HFF-Myc (cell line): ENCODE measurements at places on chromosomes 1 and 21.

DNA sequence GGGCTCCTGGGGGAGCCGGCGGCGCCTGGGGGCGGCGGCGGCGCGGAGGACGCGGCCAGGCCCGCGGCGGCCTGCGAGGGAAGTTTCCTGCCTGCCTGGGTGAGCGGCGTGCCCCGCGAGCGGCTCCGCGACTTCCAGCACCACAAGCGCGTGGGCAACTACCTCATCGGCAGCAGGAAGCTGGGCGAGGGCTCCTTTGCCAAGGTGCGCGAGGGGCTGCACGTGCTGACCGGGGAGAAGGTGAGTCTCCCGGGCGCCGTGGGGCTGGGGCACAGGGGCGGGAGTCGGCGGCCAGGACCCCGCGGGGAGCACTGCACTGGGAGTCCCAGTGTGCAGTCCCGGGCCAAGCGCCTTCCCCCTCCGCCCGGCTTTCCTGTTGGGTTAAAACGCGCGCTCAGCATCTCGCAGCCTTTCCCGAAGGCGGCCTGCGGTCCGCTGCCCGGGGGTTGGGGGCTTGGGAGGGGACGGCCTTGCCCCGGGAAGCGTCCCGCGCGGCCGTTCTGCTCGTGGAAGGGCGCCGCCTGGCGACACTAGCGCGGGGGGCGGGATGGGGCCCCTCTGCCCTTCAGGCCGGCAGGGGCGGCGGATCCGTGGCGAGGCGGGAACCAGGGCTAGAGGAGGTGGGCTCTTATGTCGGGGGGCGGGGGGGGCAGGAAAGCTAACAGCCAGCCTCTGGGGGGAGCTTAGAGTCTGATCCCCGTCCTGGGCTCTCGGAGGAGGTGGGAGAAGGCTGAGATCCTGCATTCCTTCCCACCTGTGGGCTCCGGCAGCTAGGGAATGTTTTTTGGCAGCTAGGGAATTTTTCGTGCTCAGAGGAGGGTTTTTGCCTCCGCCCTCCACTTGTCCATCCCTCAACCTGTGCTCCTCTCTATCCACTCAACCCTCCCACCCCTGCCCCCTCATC, 1.1 kb downstream of the HUNK start:
- DNase-seq = no peak

DNA sequence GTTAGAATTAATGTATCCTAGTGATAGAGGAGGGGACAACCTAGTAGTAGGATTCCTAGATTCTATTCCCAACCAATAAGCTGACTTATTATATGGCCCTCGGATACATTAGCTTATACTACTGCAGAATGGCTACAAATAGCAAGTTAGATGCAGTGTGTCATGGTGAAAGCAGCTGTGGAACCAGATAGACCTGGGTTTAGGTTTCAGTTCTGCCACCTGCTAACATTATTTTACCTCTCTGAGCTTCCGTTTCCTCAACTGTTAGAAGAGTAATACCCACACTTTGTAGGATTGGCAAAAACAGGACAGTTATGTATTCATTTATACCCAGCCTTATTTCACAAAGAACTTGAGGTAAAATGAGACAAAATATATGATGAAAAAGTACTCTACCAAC, 21.6 kb upstream of the MAGOH start:
- DNase-seq = no peak

DNA sequence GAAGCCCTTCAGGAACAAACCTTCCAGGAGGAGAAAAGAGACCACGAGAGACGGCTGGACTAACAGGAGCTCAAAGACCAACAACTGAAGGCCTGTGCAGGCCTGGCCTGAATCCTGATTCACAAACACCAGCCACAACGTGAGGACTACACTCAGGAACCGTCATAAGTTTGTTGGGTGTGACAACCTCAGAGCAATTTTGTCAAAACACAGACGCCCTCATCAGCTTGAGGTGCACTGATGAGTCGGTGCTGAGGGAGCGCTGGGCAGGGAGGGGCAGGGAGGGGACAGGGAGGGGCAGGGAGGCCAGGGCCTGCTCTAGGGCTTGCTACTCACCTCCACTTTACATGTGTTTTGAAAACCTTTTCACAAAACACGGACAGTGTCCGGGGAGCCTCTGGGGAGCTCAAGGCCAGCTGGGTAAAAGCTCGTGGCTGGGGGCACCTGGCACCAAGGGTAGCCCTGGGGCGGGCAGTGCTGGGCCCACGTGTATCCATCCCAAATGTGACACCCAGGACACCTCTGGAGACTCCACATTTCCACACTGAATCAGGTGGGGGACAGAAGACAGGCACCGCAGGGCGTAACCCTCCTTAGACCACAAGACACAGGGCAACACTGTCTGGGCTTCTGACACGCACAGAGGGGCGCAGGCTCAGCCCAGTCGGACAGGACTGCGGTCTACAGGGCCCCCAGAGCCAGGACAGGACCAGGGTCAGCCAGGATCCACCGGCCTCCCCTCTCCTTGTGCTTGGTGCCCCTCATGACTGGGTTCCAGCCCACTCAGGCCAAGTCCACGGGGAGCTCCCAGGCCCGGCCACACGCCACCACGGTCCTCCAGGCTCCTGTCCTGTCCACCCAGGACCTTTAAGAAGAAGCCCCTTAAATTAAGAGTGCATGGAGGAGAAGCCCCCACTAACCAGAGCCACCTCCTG, 16.5 kb downstream of the LSS start:
- DNase-seq = no peak

GRCh38 chr1:156106624-156107488, 7.7 kb upstream of the LMNA start:
- no peak for DNase-seq

DNA sequence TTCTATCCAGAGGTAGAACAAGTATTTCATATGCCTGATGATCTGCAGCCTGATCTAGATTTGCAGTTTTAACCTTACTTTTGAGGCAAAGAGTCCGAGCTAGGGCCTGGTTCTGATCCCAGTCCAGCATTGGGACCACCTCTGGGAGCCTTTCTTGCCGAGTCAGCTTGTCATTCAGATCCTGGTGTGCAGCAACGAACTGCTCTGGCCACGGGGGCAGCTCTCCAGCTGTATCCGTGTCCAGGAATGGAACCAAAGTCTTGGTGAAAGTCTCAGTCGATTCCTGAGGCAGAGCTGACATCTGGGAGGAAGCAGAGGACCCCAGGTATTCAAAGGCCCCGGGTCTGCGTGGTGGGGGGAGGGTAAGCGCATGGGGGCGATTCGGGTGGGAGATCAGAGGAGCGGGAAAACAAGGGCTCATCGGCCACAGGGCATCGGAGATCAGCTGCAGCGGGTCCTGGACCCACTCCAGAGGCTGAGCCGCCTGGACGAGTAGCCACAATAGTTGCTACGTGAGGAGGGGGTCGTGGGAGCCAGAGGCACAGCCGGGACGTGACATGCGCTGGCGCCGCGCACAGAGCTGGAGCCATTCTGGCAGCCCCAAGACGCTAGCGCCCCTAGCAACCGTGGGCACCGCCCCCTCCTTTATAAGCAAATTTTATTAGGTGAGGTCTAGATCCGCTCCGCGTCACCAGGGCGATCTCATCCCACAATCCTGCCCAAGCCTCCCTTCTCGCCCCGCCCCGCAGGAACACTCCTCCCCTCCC, 32.4 kb upstream of the BSDC1 start:
- no peak for DNase-seq

GRCh38 chr1:178768423-178768822, 43.4 kb downstream of the RALGPS2 start:
- no peak for DNase-seq

DNA sequence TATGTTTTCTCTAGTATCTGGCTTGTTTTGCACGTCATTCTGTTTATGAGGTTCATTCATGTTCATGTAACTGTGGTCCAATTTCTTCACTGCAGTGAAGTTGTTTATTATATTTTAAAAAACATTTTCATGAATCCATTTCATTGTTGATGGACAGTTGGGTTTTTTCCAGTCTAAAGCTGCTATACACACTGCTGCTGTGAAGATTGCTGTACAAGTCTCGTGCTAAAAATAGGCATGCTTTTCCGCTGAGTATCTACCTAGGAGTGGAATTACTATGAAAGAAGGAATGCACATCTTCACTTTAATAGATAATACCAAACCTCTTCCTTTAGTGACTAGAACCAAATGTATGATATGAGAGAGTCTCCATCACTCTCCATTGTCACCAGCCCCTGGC, 49.0 kb upstream of the ETS2 start:
- no peak for DNase-seq

GRCh38 chr1:19651141-19651737, 7.1 kb downstream of the NBL1 start:
- DNase-seq = no peak

- DNase-seq = no peak
These were observed 19.4 kb downstream of the FYB2 start for GRCh38 chr1:56799605-56800400.

- DNase-seq = no peak
These were observed 34.4 kb upstream of the HP1BP3 start for GRCh38 chr1:20821466-20821865.

DNA sequence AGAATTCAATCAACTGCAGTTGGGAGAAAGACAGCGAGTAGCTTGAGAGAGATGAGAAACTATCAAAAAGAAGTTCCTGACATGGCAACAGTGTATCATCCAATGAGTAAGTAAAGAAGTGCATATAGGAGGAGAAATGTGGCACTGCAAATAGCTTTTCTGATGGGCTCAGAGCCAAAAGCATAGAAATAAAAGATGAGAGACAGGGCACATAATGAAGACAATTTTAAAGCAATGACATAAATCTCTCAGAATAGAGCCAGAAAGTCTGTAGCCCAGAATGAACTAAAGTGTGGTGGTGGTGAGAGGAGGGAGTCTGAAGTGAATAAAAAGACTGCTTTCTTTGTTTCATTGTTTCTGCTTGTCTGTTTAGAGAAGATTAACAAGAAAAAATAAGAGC, 34.3 kb downstream of the TNFSF18 start:
- no peak for DNase-seq

DNA sequence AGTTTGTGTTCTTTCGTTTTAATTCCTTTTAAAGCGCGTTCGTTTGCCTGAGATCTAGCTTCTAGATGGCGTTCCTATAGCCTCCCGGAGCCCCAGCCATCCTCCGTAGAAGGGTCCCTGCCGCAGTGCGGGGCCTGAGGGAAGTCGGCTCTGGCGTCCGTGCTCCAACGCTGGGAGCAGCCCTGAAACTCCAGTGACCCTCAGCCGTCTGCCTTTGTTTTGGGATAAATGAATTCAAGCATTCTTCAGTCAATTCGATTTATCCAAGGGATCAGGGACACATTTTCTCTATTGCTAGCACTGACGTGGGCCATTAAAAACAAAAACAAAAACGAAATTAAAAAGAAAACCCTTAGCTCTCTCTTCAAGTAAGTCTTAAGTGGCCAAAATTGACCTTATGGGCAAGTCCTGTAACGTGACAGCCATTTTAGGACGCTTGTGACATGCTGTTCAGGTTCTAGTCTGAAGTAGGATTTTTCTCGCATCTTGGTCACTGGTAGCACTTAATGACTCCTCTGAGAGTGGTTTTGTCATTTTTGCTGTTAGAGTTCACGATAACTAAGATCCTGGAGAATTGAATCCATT, 742 bp upstream of the HSPA13 start:
- DNase-seq = peak; percentile 10

DNA sequence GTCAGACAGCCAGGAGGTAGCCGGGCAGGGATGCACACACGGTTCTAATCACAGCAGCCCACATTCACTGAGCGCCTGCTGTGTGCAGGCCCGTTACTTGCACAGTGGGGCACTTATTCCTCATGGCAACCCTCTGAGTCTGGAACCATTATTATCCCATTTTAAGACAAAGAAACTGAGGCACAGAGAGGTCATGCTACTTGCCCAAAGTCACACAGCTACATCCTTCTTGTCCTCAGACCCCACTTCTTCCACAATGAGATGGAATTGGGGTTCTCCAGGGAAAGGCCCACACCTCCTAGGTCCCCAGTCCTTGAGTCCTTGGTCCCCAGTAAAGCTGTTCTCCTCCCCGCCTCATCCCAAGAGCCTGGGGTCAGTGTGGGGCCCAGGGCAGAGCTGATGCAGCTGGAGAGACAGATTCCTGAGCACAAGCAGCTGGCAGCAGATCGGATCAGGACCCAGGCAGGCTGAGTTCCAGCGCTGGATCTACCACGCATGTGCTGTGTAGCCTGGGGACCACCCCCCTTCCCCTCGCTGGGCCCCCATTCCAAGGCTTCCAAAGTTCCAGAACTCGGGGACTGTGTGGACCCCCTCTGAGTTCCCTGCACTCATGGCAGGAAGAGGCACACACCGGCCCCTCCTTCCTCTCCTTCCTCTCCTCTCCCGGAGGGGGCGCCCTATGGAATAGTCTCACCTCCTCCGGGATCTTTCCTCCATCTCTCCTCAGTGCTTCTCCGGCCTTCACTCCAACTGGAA, 393.4 kb downstream of the MATN1 start:
- DNase-seq = no peak

DNA sequence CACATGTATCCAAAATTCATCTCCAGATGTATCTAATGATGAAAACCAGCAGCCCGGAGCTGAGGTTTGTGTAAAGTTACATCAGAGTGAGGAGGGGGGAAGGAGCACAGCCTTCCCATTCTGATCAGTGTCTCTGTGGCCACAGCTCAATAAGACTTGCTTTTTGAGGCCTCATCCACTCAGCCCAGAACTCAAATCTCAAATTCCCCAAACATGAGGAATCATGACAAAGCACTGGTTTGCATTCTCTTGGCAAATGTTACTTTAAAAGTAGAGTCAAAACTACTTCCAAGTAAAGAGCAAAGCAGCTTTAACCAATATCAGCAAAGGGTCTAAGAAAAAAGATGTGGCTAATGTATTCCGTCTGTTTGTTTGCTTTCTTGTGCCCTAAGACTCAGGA, 30.9 kb downstream of the CCN1 start:
- peak; percentile 81 for DNase-seq

GRCh38 chr1:118338936-118339335, 153.9 kb upstream of the SPAG17 start:
- no peak for DNase-seq

GRCh38 chr1:198030682-198031081, 113.5 kb downstream of the LHX9 start:
- peak; percentile 44 for DNase-seq

- no peak for DNase-seq
These were observed 101.5 kb downstream of the CASZ1 start for GRCh38 chr1:10694633-10695627.

DNA sequence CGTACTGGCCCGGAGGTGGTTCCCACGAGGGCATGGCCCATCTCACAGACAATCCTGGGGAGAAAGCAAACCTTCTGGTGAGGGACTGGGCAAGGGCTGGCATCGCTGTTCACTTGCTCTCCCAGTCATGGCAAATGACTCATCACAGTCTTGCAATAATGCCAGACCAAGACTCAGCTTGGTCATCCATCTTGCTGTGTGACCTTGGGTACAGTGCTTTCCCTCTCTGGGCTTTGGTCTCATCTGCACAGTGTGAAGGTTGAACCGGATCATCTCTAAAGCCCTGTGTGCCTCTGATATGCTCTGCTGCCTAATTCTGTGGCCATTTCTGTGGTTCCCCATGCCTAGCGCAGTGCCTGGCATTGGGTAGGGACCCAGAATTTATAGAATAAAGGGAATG, 143.6 kb upstream of the CD34 start:
- no peak for DNase-seq

DNA sequence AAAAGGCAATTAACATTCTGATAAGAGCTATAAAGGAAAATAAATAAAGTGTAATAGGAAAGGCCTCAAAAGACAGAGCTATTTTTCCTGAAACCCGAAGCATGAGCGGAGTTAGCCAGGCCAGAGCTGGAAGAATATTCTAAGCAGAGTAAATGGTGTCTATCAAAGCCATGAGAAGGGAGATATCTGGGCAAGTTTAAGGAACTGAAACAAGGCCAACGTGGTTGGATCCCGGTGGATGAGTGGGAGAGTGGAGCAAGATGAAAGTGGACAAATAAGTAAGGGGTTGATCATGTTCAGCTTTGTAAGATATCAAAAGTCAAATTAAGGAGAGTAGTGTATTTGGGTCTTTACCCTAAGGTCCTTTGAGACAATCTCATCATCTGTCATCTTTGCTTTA, 234.0 kb downstream of the TM2D1 start:
- DNase-seq = no peak
